ENCODE measurements at places on chromosomes 5 and 9.

- DNase-seq = no peak
These were observed 166.2 kb upstream of the ZNF462 start for GRCh38 chr9:106696804-106697203.

- DNase-seq = no peak
These were observed 97.6 kb downstream of the RAB3C start for GRCh38 chr5:58680503-58680902.

- no peak for DNase-seq
These were observed 3.7 kb downstream of the HCN1 start for GRCh38 chr5:45692481-45692880.

DNA sequence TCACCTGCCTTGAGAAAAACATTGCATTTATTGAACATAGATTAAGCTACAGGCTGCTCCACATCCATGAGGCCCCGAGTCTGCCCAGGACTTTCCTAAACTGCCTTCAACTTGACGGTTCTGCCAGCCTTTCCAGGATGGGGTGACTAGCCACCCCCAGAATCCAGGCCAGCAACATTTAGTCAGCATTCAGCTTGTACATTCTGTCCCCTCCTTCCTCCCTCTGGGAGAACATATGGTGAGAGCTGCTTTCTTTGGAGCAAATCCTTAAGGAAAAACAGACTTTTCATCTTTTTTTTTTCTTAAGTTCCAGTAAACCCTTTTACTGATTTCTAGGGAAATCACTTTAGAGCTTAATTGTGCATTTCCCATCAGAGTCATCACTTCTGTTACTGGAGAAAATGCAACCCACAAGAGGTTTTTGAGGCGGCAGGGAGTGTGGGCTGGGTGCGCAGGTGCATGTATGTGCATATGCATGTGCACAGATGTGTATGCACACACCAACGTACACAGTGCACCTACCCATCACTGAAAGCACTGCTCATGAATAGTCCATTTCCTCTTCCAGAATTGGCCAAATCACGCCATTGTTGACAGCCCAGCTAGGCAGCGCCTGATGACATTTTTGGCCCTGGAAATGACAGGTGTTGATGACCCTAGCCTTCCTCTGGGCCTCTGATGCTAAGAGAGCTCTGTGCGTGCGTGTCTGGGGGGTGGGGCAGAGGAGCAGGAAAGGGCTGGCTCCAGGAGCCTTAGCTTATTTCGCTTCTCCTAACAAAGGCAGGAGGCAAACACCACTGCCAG, 145.6 kb downstream of the HSD17B3 start:
- no peak for DNase-seq

DNA sequence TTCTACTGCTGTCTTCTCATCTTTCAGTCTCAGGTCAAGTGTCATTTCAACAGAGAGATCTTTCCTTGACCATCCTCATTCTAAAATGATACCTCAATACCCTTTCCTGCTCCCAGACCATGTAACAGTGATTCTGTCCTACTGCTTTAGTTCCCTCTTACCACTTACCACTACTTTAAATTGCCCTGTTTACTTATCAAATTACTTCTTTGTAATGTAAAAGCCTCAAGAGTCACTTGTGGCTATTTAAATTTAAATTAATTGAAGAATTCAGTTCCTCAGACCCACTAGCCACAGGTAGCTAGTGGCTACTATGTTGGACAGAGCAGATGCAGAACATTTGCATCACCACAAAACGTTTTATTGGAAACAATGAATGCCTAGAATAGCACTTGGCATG, 217.3 kb downstream of the ADAMTS6 start:
- no peak for DNase-seq

All from T-helper 22 cell (primary cell).